Activated CD4-positive, alpha-beta T cell treated with anti-CD3 and anti-CD28 coated beads for 36 hours (primary cell): ENCODE measurements at places on chromosomes 2 and 18. TPM values are rescaled to one million over a fixed set of nuclear protein-coding genes. Genes with fewer than 3 reads are reported as not detected.

The PLGLB1 gene
- total RNA-seq: 1.1 TPM

The NEB gene
- total RNA-seq: 0.33 TPM

- no peaks in the 10 kb centered on the region for H3K4me1 ChIP-seq
- H3K27me3 ChIP-seq: no peaks in the 10 kb centered on the region
- no peak within 1 kb of the TSS for H3K4me3 ChIP-seq
- H3K36me3 ChIP-seq: no peaks in the 10 kb centered on the region
- no peak within 1 kb of the TSS for H3K27ac ChIP-seq
- DNase-seq: no peak
These were observed at the start of gene KYNU for GRCh38 chr2:142877216-142877838. TSS of gene KYNU (plus strand) at chr2:142877664. CDS start at chr2:142885368, 7,704 bp downstream.

- no peak overlapping the region for H3K27ac ChIP-seq
- H3K27me3 ChIP-seq: peaks cover 3% of the 10 kb centered on the region
- no peaks in the 10 kb centered on the region for H3K4me1 ChIP-seq
- DNase-seq: no peak
- no peaks in the 10 kb centered on the region for H3K36me3 ChIP-seq
These were observed 44.3 kb downstream of the RBM43 start for GRCh38 chr2:151217343-151217742.

- no peak for DNase-seq
- H3K27ac ChIP-seq: no peak overlapping the region
- H3K36me3 ChIP-seq: no peaks in the 10 kb centered on the region
- no peaks in the 10 kb centered on the region for H3K27me3 ChIP-seq
- H3K4me3 ChIP-seq: no peak overlapping the region
- H3K4me1 ChIP-seq: no peaks in the 10 kb centered on the region
These were observed 424.4 kb upstream of the NETO1 start for GRCh38 chr18:73292156-73292555.

DNA sequence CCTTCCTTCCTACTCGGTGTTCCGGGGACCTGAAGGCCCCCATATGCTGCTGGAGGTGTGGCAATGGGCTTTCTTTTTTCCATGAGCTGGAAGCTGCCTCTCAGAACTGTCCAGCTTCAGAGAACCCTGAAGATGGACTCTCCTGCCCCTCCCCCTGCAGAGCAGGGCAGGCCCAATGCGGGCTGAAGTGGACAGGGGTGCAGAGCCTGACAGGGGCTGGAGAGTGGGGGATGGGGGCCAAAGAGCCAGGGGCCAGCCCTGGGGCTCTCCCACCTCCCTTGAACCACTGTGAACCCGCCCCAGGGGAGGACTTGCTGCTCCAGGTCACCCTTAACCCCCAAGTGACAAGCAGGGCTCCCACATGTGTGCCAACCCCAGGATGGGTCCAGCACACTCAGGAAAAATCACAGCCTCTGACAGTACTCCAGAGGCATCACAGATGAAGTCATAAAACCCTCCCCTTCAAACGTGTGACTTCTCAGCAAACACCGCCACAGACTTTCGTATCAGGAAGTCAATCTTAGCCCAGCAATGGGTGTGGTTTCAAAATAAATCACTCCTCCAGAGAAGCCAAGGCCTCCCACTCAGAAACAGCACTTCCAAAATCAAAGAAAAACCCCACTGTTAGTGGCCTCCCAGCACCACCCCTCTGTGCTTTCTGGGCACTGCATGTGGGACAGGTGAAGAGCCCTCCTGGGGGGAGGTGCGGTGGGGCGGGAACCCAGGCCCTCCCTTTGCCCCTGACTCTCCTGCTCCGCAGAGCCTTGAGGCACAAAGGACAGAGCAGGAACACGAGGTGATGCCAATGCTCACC, 135.8 kb downstream of the HDAC4 start:
- H3K4me1 ChIP-seq: peaks cover 88% of the 10 kb centered on the region
- peak overlapping the region; percentile 94 for H3K27ac ChIP-seq
- H3K27me3 ChIP-seq: peaks cover 8% of the 10 kb centered on the region
- DNase-seq: peak; percentile 76
- peak overlapping the region; percentile 51 for H3K4me3 ChIP-seq

- H3K27me3 ChIP-seq: peaks cover 10% of the 10 kb centered on the region
- no peak overlapping the region for H3K4me3 ChIP-seq
- no peak overlapping the region for H3K27ac ChIP-seq
These were observed 76.1 kb upstream of the PMAIP1 start for GRCh38 chr18:59823596-59824195.

GRCh38 chr2:119384971-119385370, 18.2 kb downstream of the DBI start:
- H3K27me3 ChIP-seq: peaks cover 1% of the 10 kb centered on the region
- DNase-seq: no peak
- no peak overlapping the region for H3K27ac ChIP-seq
- no peaks in the 10 kb centered on the region for H3K36me3 ChIP-seq
- no peak overlapping the region for H3K4me3 ChIP-seq

DNA sequence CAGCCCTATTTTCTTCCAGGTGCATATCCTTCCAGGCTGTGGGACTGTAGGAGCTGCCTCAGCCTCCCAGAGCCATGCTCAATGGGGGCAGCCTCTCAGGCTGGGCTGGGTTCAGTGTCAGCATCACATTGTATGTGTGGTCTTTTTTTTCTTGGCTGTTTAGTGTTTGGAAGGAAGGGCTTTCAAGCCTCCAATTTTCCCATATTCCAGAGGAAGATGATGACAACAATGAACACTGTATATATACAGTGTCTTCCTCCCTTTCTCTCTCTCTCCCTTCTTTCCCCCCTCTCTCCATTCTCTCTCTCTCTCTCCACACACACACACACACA, 326.4 kb downstream of the DYSF start:
- H3K36me3 ChIP-seq: no peaks in the 10 kb centered on the region
- H3K4me3 ChIP-seq: no peak overlapping the region
- DNase-seq: no peak
- peaks cover 15% of the 10 kb centered on the region for H3K27me3 ChIP-seq
- no peaks in the 10 kb centered on the region for H3K4me1 ChIP-seq

DNA sequence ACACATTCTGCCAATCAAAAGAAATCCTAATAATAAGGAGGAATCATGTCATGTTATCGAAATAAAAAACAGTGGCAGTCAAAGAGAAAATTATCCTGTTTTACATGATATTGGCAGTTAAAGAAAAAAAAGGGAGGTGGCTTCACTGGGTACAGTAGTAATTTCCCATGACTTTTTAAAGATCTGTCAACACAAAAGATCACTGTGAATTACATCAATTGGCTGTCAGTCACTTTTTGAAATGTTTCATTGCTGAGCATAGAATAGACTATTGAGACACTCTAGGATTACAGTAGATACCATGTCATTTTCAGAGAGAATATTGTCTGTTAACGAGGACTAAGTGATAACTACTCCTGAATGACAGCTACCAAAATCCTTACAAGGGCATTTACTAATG, 335.7 kb upstream of the CYP26B1 start:
- peaks cover 69% of the 10 kb centered on the region for H3K36me3 ChIP-seq
- H3K4me1 ChIP-seq: no peaks in the 10 kb centered on the region
- H3K27ac ChIP-seq: no peak overlapping the region
- H3K27me3 ChIP-seq: no peaks in the 10 kb centered on the region
- H3K4me3 ChIP-seq: no peak overlapping the region

DNA sequence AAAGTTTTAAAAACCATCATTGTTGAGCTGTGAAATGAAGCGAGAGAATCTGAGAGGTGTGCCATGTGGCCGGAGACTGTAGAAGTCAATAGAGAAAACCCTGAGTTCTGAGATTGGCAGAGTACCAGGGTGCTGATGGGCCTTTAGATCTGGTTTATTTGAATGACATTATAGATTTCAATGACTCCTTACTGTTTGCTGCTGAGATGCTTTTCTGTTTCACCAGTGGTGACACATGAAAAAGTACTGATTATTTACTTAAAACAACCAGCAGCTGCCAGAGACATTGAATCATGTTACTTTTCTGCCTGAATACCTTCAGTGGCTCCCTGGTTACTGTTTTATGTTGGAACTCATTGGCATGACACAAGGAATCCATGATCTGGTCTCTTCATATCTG, 602.7 kb upstream of the ZNF804A start:
- no peak overlapping the region for H3K4me3 ChIP-seq
- H3K36me3 ChIP-seq: no peaks in the 10 kb centered on the region
- no peaks in the 10 kb centered on the region for H3K4me1 ChIP-seq
- no peak for DNase-seq

GRCh38 chr2:830419-831224, 120.0 kb upstream of the SNTG2 start:
- DNase-seq: no peak
- H3K36me3 ChIP-seq: no peaks in the 10 kb centered on the region
- no peak overlapping the region for H3K4me3 ChIP-seq
- peaks cover 1% of the 10 kb centered on the region for H3K27me3 ChIP-seq
- no peak overlapping the region for H3K27ac ChIP-seq

DNA sequence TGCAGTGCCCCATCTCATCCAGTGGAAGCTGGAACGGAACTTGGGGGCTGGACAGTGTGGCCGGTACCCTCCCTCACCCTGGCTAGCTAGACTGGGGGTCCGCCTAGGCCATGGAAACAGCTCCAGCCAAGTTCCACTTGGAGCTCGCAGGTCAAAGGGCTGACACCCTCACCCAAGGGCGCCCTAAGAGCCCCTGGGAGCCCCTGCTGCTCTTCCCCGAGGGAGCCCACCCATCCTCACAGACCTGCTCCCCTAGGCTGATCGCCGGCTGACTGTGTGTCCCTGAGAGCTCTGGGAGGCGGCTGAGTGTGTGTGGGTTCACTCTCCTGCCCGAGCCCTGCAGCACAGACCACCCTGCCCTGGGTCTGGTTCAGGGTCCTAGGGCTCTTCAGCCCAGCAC, 118.2 kb upstream of the OTOS start:
- no peaks in the 10 kb centered on the region for H3K4me1 ChIP-seq
- no peak overlapping the region for H3K27ac ChIP-seq
- no peaks in the 10 kb centered on the region for H3K36me3 ChIP-seq
- no peak overlapping the region for H3K4me3 ChIP-seq

GRCh38 chr2:174781996-174782395, 17.7 kb upstream of the CHRNA1 start:
- H3K4me1 ChIP-seq: peaks cover 34% of the 10 kb centered on the region
- no peaks in the 10 kb centered on the region for H3K36me3 ChIP-seq
- no peak overlapping the region for H3K4me3 ChIP-seq

- peaks cover 52% of the 10 kb centered on the region for H3K4me1 ChIP-seq
- H3K27me3 ChIP-seq: peaks cover 16% of the 10 kb centered on the region
- peaks cover 2% of the 10 kb centered on the region for H3K36me3 ChIP-seq
- H3K4me3 ChIP-seq: no peak within 1 kb of the TSS
These were observed at the start of gene RTP5 for GRCh38 chr2:241869087-241869961. TSS of gene RTP5 (plus strand) at chr2:241869729. CDS start at chr2:241869757, 28 bp downstream.

DNA sequence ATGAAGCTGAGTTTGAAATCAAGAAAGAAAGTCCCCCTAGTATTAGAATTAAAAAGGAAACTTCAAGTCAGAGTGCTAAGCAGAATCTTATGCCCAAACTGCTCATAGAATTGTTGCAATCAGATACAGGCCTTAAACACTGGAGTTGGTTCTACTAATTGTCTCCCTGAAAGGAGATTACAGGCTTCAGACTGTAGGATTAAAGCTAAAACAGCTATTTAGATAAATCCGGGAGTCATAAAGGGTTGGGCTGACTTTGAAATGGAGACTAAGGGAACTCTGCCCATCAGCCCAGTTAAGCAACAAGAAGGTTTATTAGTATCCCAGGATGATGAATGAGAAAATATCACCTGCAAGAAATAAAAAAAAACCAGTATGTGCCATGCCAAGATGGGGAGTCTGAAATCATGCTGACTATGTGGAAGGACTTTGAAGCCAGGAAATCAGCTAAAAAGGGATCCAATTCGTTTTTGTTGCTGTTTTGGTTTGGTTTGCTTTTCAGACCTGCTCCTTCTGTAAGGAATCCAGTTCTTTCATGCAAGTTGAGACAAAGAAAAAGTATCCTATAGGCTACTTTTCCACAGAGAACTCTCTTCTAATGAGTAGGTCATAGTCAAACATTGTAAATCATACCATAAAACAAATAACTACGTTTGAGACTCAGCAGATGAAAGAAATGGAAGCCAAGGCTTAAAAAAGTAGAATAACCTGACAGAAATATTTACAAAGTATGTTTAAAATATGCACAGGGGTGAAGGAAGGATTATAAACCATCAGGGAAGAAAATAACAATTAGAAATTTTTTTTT, 37.6 kb upstream of the MSTN start:
- H3K4me3 ChIP-seq: no peak overlapping the region
- no peaks in the 10 kb centered on the region for H3K36me3 ChIP-seq
- H3K27ac ChIP-seq: no peak overlapping the region
- no peaks in the 10 kb centered on the region for H3K4me1 ChIP-seq

DNA sequence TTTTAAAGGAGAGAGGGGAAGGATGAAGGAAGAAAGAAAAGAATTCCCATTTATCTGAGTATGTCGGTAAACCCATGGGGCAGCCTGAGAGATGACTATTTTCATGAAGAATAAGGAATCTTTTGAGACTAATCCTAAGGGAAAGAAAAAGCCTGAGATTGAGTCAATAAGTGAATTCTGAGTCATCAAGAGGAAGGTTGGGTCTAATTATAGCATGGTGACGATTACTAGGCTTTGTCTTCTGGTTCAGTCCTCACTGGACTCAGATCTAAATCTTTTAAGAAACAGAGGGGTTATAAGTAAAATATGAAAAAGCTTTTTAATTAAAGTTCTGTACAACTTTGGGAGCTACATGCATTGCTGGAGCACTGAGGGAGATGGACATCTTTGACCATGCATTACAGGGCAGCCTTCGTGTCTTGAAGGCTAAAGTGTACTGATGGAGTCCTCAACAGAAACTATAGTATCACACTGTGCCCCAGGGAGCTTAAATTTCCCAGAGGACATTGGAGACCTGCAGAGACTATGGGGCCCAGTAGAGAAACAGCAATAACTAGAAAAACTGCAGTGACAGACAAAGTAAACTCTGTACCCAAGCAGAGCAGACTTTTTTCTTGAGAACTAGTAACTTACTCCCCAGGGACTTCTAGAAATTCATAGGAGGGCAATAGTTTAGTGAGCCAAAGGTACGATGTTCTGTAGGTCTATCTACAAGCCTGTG, 260.9 kb downstream of the RAD51AP2 start:
- no peak overlapping the region for H3K27ac ChIP-seq
- H3K27me3 ChIP-seq: no peaks in the 10 kb centered on the region
- H3K4me1 ChIP-seq: no peaks in the 10 kb centered on the region
- DNase-seq: no peak
- no peak overlapping the region for H3K4me3 ChIP-seq
- no peaks in the 10 kb centered on the region for H3K36me3 ChIP-seq

- H3K4me1 ChIP-seq: no peaks in the 10 kb centered on the region
- no peak for DNase-seq
- peaks cover 13% of the 10 kb centered on the region for H3K27me3 ChIP-seq
- H3K36me3 ChIP-seq: no peaks in the 10 kb centered on the region
These were observed 37.4 kb downstream of the LYPD6B start for GRCh38 chr2:149075853-149076252.

DNA sequence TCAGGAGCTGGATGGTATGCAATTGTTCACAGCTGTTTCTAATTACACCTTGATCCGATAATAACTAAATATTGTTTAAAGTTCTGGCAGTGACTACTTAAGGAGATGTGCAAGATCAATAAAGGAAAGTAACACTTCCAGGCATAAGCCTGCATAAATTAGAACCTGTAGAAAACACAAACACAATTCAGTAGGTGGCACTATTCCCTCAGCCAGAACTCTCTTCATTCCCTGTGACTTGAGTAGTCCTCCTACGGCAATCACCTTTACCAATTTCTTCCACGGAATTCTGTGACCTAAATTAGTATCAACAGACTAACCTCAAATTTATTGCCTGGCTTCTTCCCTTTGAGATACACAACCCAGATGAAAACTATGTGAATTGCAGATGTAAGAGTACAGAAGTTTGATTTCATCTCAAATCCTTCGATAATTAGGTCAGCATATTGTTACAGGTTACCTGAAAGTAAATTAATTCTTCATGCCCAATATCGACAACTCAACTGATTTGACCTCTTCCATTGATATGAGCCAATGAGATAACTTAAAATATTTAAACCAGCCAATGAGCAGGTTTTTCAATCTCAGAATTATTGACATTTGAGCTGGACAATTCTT, 137.8 kb downstream of the PID1 start:
- no peak overlapping the region for H3K4me3 ChIP-seq
- H3K36me3 ChIP-seq: no peaks in the 10 kb centered on the region
- H3K27ac ChIP-seq: no peak overlapping the region
- no peak for DNase-seq
- H3K27me3 ChIP-seq: no peaks in the 10 kb centered on the region
